Right lung (tissue), 10 donors: ENCODE measurements at places on chromosomes 7 and 10.

DNA sequence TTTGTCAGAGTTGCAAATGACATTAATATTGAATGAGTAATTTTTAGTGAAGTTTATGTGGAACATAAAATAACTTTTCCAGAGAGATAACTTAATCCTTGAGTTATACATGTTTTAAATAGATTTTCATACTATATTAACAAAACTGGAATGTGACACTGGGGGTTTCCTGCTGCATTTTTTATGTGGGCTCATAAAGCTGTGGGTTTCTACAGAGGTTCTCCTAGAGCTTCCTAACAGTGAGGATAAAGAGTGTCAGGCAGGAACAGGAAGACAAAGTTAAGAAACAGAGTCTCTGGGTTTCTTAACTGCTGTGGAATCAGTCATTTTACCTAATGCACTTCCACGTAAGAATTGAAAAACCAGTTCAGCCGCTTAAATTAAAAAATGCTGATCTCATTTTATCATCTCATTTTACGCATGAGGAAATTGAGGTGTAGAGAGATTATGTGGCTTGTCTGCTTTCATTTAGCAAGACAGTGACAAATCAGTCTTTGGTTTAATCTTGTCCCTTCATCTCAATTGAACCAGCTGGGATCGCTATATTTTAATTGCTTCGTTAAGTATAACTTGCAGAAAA is 5.0 kb downstream of the CD36 start:
- DNase-seq: no peak

DNA sequence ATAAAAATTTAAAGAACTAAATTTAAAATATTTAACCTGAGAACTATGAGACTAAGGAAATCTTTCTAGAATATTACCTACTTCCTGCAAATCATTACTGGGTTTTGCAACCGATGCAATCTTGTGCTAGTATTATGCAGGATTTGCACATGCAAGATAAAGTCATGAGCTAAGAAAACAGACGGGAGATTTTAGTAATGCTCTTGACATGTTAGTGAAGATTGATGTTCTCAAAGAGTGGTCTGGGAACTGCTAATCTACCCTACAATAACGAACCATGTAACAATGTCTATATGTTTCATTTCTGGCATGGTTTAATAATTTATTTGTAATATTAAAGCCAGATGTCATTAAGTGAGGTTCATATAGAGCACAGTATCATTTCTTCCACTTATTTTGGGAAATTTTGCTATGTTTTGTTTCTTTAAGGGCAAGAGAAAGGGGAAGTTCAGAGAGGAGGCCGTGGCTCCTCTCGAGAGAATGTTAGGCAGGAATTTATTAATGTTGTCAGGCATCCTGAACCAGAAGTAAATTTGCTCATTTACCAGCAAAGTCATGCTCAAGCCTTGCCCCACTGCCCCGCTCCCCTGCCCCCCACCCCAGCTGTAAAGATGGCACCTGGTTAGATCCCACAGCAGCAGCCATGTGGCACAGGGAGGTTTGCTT is 22.8 kb downstream of the LRRC17 start:
- no peak for DNase-seq

- DNase-seq: no peak
Measured at GRCh38 chr7:105227391-105227790, 161.3 kb downstream of the SRPK2 start.

- no peak for DNase-seq
Measured at GRCh38 chr10:114665406-114665805, 7.3 kb upstream of the ABLIM1 start.

GRCh38 chr10:21572578-21572977 is 38.5 kb downstream of the MLLT10 start:
- DNase-seq: no peak

GRCh38 chr7:111785076-111785475 is 222.8 kb upstream of the IMMP2L start:
- no peak for DNase-seq

DNA sequence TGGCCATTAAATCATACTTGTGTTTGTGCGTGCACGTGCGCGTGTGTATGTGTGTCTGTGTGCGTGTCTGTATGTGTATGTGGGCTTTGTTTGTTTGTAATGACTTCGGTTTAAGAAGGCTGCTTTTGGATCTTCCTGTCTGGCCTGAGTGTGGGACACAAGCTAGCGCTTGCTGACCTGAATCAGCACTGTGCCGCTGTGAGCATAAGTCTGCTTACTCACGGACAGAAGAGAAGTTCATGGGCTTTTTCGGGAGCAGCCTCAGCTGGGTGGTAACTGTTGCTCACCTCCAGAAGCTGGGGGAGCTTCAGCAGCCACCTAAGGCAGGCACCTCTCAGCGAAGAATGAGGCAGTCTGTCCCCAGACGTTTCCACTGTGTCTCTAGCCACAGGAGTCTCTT is 56.1 kb upstream of the TRUB1 start:
- DNase-seq: no peak

GRCh38 chr10:14048930-14049613 is 281.7 kb downstream of the FRMD4A start:
- no peak for DNase-seq

DNA sequence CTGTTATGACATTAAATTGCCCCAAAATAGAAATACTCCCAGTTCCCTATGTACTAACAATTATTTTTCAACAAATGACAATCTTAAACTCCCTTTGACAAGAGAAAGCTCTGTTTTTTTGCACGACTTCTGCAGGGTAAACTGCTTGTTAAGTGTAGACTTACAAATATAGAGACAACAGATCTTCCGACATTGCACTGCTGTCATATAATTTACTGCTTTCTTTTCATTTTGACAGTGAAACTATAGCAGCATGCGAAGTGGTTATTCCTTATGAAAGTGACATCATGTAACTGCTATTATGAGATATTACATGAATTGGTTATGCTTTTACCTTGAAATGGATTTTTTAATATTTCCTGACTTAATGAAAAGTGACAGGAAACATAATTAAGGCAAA is 659.9 kb downstream of the SDK1 start:
- no peak for DNase-seq

DNA sequence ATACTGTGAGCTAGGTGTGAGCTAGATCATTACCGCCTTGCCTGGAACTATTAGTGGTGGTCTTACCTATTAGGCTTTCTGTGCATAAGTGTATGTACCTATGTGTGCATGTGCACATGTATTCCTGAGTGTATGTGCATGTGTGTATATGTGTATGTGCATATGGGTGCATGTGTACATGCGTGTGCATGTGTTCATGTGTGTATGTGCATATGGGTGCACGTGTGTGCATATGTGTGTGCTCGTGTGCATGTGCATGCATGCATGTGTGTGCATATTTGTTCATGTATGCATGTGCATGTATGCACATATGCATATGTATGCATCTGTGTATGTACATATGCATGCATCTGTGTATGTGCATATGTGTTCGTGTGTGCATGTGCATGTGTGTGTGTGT is 508.3 kb upstream of the ADARB2 start:
- DNase-seq: no peak

DNA sequence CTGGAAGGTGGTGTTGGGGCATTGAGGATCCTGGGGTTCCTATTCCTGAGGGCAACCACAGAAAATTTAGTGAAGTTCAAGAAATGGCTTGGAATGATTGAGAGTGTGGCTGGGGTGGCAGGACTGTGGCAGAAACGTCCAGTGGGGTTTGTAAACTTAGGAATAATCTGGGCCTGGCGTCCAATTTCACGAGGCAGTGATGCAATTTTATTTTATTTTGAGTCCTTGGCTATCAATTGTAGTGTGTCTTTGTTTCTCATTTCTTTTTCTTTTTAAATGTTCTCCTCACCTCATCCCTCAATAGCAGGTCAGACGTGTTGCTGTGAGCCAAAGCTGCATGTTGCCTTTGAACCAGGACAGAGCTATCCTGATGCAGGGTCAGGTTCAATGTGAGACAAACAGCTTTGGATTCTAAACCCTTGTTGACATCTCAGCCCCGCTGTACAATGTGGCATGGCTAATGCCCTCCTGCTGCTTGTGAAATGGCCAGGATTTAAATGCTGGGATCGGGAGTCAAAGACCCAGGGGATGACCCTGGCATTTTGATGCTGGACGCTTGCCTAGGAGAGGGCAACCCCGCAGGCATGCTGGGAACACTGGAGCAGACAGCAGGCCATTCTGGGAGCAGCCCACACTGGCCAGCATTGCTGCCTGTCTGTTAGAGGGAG is 64.8 kb downstream of the RBM20 start:
- DNase-seq: no peak

GRCh38 chr10:17729630-17730029 is 22.4 kb upstream of the TMEM236 start:
- no peak for DNase-seq

DNA sequence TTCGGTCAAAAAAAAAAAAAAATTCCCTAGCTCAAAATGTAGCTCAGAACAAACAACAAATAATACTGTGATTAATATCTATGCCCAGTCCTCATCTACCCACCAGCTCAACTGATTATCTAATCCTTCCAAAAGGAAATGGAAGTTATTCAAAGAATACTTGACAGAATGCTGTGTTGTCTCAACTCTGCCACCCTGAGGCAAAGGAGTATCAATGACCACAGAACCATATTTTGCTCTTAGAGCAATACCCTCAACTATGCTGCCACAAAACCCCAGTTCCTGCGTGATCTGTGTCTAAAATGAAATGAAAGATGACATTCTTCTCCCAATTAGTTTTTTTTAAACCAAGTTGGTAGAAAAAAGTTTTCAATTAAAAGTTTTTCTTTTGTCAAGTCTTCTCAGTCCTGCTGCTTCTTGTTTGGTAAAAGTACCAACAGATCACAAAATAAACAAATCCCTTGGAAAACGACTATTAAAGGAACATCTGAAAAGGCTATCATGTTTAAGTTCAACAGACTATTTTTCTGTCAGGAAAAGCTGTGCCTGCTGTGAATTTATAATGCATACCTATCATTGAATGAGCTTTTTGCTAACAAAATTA is 21.6 kb downstream of the RBM28 start:
- DNase-seq: peak; percentile 15

DNA sequence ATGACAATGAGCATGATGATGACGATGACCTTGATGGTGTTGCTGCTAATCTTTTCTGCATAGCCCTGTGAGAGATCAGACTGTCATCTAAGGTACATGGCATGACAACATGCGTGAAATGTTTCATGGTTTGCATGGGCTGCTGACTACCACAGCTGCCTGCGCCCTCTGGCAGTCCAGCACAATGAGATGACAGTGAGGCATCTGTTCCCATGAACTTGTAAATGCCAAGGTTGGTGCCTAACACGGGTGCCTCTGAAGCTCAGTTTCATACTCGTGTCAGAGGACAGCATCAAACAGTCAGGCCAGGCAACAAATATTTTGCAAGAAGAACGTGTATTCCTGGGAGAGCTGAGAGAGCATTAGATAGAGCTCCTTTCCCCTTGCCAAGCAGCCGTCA is 122.0 kb upstream of the PRKCQ start:
- no peak for DNase-seq

DNA sequence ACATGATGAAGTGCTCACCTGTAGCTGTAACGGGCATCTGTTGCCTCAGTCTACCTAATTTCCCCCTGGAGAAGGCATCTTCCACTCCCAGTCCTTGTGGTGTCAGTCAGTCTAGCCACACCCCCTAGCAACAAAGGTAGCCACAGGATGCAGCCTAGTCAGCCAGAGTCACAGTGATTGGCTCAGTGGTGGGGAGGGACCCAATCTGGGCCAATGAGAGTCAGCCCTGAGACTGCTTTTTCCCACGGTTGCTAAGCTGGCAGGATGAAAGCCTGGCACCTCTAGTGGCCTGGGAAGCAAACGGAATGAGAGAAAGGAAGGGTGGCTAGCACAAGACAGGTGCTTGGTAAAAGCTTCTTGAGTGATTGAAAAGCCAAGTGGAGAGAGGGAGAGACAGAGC is 118.6 kb downstream of the SH3PXD2A start:
- DNase-seq: no peak

DNA sequence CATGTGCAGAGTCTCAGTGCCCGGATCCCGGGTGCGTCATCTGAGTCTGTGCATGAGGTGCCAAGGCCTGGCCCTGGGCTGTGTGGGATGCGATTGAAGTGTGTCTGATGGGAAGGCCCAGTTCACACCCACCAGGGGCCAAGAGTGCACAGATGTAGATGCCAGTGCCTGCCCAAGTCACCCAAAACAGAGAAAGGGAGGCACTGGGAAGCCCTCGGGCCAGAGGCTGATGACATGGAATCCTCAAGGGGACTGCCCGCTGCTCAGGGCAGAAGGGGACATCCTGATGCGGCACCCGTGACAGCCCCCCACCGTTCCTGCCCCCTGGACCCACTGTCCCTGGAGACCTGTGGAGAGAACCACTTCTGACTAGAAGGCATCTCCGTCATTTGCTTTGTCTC is 72.2 kb upstream of the ZNF479 start:
- no peak for DNase-seq
